Natural killer cell (primary cell): ENCODE measurements at places on chromosomes 6 and 20.

- no peak for DNase-seq
These were observed 603.5 kb downstream of the UTRN start for GRCh38 chr6:144888621-144889020.

GRCh38 chr20:35555951-35556645, 14.2 kb downstream of the ERGIC3 start:
- no peak for DNase-seq

DNA sequence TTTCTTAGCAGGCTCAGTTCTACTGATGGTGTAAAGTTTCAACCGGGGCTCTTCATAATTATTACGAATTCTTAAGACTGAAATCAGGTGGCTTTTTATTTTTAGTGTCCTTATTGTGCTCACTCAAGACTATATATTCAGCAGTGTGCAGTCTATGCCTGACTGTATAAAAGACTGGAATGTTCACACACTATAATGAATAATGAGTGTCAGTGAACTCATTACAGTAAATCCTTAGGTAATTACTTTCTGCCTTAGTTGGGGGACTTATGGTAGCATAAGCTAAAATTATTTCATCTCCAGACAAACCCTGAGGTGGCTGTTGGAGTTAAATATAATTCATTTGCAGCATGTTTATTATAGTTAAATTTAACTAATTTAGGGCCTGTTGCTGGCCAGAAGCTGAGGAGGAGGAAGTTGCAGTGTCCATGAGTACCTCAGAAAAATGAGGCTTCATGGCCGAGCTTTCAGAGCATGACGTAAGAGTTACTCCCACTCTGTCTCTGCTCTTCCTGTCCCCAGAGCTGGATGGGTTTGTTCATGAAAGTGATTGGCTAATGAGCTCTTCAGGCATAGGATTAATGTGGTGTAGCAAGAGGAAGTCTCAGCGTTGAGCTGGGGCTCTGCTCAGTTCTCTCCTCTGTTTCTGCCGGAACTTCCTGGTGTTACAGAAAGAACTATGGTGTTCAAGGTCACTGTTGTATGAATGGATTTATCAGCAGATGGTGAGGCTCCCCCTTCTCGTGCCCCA, 335.7 kb downstream of the NRN1 start:
- peak; percentile 51 for DNase-seq

- DNase-seq: no peak
These were observed 18.4 kb upstream of the RBM38 start for GRCh38 chr20:57372581-57373350.

GRCh38 chr6:1894954-1895353, 285.2 kb downstream of the FOXC1 start:
- DNase-seq: no peak

DNA sequence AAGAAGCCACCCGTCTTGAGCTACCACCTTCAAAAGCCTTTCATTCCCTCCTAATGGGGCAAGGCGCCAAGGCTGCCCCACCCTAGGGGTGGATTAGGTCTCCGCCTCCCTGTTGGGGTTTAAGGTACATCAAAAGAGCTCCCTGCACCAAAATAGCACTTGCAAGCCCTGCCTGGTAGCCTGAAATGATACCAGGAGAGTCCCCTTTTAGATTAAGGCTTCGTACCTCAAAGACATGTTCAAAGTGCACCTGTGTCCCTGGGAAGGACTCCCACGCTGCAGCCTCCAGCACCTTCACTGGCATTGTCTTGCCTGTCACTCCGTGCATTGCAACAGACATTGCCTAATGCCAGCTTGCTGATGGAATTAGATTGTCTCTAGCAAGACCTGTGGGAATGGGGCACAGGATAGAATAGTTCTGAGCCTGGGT, 15.7 kb upstream of the CDKN1A start:
- no peak for DNase-seq

- no peak for DNase-seq
These were observed 154.6 kb downstream of the CDKAL1 start for GRCh38 chr6:20688710-20689500.

DNA sequence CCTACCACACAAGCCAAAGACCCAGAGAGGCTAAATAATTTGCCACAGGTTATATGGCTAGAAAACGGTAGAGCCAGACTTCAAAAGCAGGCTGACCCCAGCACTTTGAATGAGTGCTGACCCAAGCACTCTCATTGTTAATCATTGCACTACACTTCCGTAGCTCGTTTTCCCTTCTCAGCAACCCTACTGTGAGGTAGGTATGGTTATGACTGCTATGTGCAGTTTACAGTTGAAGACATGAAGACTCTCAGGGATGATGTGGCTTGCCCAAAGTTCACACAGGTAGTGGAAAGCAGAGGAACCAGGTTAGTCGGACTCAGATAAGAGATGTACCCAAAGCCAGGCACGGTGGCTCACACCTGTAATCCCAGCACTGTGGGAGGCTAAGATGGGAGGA, 33.5 kb upstream of the RIMS4 start:
- DNase-seq: no peak
